ENCODE measurements at places on chromosomes 4 and X. TPM values are rescaled to one million over a fixed set of nuclear protein-coding genes. Genes with fewer than 3 reads are reported as not detected.

The TSPAN6 gene
- 92.8 TPM for polyA plus RNA-seq

The GIMD1 gene
- polyA plus RNA-seq = not detected

The LIMCH1 gene
- 42.6 TPM for polyA plus RNA-seq

The KDR gene
- polyA plus RNA-seq = 48.6 TPM

The SAGE1 gene
- polyA plus RNA-seq = not detected

The USP26 gene
- not detected for polyA plus RNA-seq

The MAGEA10 gene
- not detected for polyA plus RNA-seq

The WDR19 gene
- polyA plus RNA-seq = 111 TPM

The SYN1 gene
- polyA plus RNA-seq = 8.7 TPM

DNA sequence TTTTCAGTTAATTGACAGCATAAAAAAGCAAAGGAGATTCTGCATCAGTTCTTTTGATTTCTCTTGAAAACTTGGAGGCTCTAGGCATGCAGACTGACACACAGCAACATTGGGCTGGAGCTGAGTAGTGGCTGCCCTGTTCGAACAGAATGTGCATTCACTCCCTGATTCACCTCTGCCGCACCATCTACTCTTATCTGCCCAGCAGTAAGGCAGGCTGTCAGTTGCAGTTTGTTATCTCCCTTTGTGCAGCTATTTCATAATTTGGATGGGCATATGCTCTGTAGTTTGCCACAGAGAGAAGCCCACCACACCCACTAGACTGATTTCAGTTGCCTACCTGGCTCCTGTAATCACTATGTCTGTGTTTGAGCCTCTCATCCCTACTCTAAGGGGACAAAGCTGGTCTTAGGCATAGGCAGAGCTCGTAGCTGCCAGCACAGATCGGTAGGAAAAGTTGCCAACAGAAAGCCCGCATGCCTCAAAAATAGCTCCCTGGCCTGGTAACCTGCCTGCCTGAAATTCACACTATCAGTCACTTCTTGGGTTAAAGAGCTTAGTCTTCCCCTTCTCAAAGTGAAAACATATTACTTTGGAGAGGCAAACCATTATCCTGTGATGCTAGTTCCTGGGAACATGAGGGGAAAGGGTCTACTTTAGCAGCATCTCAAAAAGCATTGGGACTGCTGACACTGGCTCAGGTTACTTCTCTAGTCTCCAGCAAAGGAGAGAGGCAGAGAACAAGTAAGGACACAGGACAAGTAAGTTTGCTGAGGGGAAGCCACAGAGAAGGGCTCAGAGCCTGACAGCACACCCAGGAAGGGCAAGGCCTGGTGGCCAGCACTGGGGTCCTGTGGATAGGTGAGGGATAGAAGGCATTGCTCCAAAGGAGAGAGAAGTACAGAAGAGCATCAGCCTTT lies 75.9 kb upstream of the TMEM164 start:
- DNase-seq = no peak

- DNase-seq = no peak
These were observed 451 bp upstream of the FGD1 start for GRCh38 chrX:54496517-54496852.

- no peak for DNase-seq
These were observed 128.9 kb downstream of the SH3KBP1 start for GRCh38 chrX:19758539-19758938.

DNA sequence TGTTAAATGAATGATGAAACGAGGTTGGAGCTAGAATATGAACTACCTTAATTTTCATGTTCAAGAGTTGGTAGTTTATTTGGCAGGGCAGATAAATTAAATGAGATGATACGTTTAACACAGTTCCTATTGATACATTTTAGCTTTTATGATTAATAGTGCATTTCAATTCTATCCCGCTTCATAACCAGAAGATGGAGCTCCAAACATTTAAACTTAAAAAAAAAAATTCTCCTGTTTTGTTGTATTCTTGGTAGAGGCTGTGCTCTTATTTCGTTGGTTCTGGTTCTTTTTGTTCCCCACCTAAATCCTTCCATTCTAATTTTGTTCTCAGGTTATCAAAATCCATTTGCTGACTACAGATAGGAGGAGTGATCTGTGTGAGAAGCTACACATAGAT lies 71.8 kb upstream of the PTPN13 start:
- no peak for DNase-seq

DNA sequence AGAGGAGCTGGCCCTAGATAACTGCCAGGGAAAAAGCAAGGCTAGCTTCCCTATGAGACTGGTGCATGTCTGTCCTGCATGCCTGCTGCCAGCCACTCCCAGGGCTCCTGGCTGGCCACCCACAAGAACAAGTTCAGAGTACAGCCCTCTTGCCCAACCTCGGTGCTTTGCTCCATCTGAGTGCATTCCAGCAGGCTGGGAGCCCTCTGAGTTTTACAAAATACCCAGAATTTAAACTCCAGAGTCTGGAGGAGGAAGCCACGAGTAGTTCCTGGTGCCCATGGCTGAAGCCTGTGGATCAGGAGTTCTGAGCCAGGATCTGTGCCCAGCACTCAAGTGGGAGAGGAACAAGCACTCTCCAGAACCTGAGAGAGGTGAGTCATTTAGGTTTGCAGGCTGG lies 111.6 kb downstream of the MAGEE2 start:
- DNase-seq = no peak

- no peak for DNase-seq
These were observed 44.9 kb upstream of the NAP1L5 start for GRCh38 chr4:88742561-88742960.

DNA sequence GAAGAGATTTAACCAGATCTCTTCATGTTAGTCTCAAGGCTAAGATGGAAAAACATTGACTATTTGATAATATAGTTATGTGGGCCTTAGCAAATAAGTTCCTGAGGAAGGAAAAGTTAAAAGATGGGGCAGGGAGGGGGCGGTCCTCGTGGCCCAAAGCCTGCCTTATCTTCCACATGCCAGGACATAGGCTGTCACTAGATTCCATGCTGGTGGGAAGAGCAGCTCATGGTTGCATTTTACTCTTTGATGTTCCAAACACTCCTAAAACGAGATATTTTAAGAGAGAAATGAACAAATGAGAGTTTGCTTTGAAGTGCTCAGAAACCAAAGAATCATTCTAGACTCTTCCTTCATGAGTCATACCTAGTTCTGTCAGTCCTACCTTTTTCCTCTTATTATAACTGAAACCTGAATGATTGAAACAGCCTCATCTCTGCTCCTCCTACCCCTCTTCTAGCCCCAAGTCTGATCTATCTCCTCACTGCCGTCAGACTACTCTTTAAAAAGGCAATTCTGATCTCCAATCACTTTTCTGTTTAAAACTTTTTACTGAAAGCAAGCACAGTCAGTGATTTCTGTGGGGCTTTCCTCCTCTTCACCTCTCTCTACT lies 25.1 kb downstream of the RAB9B start:
- no peak for DNase-seq

DNA sequence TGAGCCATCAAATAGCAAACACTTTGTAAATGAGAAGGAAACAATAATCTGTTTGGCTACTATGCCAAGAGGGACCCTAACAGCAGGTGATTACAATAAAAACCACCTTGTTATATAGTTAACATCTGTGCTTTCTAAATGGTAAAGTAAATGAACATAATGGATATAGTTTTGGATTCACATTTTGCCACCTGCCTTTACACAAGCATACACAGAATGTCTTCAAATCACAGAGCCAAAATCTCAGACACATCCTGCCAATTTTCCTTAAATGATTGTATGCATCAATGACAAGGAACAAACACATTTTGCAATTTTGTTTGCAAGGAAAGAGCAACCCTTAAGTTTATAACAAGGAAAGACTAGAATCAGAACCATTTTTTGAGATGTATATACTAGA lies 334.2 kb downstream of the FSTL5 start:
- no peak for DNase-seq

DNA sequence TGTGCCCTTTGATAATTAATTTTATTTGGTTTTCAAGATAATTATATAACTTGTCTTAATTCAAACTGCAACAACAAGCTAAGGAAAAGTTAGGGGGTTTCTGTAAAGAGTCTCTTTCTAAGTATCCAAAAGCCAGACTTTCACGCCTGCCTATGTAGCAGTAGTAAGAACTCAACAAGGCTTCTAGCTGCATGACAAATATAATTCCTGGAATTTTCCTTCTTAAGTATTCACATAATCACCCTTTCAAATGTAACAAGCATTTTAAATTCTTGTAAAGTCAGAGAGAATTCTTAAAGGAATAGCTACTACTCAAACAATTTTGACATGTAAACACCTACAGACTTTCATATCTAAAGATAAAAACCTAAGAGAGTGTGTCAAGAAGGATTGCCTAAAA lies 189.7 kb upstream of the NDST3 start:
- DNase-seq = no peak

DNA sequence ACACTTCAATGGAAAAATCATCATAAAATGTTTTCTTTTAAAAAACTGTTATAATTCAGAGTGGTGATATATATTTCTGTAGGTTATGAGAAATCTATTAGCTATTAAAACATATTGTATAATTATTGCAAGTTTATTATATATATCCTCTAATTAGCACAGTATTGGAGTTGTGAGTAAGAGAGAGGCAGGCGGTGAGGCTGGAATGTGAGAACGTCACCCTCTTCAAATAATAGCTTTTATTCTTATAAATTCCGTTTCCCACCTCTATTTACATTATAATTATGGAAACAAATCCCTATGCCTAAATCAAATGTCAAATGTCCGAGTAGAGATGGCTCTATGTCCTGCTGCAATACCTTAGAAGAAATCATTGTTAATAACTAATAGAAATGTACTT lies 292.9 kb downstream of the ADGRL3 start:
- no peak for DNase-seq

DNA sequence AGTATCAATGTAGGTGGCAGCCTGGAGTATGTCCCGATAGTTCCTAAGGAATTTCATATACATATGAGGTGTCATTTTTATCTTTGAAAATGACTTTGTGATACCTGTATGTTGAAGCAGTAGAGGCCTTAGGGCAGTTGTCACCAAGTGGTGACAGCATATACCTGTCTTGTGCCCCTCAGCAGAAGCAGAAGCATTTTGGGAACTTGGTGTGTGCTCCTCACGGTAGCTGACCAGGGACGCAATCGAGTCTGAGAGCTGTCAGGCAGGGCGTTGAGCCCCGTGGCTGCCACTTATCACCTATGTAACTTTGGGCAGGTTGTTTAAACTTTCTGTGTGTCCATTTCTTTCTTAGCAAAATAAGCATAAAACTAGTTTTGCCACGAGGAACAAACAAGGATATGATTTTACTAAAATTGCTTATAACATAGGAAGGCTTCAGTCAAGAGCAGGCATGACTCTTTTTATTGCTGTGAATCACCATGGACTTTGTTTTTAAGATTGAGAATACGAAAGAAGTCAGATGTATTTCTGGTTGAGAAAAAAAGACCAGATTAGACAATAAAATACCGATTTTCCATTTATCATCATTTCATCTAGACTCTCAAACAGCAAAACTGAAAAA lies 161.5 kb downstream of the CPE start:
- no peak for DNase-seq

DNA sequence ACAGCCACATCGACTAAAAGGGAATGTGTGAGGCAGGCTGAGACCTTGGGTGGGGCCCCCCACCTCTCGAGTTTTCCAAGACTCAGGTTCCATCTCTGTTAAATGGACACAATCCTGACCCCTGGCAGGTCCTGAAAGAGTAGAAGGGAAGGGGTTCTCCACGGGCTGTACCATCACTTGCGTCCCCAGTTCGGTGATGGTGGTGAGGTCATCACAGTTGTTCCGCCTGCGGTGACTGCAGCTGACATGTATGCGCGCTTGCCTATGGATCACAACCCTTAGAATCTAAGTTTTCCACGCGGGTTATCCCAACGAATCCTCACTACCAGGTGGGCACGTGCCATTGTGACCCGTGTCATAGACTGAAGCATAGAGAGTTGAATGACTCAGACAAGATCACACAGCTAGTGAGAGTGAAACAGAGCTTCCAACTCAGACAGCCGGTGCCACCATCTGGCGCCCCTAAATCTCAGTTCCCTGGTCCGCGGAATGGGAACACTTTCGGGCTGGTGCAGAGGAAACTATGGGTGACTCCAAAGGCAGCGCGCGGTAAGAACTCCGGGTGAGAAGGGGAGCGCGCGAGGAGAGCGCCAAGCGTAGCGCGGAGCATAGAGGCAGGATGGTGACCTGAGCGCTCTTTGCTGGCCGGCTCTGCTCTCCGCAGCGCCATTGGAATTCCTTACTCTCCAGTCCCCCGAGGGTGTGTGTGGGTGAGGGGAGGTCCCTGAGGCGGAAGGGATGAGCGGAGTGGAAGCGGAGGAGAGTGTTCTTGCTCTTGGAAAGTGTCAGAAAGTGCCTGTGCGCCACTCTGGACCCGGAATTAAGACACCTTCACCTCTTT lies 10.5 kb downstream of the MSX1 start:
- no peak for DNase-seq

- no peak for DNase-seq
These were observed at the start of gene CYSLTR1 for GRCh38 chrX:78327370-78328086. TSS of gene CYSLTR1 (minus strand) at chrX:78327611. CDS start at chrX:78273746, 53,865 bp downstream.

DNA sequence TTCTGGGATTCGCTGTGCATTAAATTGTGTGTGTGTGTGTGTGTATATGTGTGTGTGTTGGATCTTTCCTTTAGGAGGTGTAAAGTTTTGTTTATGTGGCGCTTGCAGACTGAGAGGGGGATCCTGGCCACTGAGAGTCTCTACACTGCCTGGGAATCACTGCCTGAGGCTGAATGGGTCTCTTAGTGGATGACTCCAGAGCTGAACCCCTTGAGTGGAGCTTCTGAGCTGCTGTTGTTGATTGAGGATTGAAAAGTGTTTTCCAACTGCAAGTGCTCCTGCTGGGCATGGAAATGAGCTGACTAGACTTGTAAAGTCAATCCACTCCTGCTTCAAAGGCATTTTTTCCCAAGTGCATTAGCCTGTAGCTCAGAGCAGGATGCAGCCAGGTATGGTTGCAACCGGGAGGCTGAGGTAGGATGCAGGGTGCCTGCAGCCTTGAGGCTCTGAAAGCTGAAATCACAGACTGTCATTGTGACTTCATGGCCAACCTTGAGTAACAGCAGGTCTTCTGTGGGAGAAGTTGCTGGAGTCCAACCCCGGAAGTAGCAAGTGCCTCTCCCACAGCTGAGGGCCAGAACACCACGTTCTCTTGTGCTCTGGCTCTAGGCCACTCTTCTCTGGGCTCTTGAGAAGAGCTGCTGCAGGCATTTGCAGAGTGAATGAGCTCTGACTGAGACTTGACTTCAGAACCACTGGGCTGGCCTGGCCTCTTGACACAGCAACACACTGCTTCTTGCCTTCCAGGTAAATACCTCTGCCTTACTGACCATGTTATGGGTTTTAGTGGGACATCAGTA lies at the start of gene TBX22:
Gene TBX22 (plus strand): TSS at position 613 of the 800 bp plus-strand sequence. CDS start 7,517 bp downstream, outside the sequence.
- DNase-seq = no peak

DNA sequence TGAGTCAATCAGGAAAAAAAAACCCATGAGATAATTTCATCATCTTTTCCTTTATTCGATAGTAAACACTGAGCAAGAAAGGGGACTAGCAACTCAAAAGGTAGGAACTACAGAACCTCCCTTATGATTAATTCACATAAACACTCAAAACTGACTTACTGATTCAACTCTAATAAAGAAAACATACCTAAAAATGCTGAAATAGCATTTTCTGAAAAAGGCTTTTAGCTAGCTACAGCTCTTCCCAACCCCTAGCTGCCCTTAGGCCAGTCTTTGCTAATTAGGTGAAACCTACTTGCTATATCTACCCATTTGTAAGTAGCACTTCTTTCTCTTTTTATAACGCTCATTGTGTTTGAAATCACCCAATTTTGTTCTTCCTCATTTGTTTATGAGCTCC lies 150.6 kb downstream of the ATRX start:
- no peak for DNase-seq

- no peak for DNase-seq
These were observed 105.1 kb downstream of the ADRA2C start for GRCh38 chr4:3871181-3871852.

GRCh38 chr4:84243685-84244084 lies 255.4 kb downstream of the NKX6-1 start:
- DNase-seq = no peak

Measured in left renal pelvis (tissue), 4 donors.